Stimulated activated CD4-positive, alpha-beta T cell treated with anti-CD3 and anti-CD28 coated beads, Interleukin-12 subunit alpha, Interleukin-12 subunit beta, amount 100 ng/mL, for 4 hours (primary cell): ENCODE measurements at places on chromosomes 13 and 19.

GRCh38 chr19:18340190-18340989 lies at the start of gene PGPEP1:
Gene PGPEP1, plus strand, starts transcription at chr19:18340598. Its CDS starts 84 bp downstream, at chr19:18340682.
- peak; percentile 65 for DNase-seq

DNA sequence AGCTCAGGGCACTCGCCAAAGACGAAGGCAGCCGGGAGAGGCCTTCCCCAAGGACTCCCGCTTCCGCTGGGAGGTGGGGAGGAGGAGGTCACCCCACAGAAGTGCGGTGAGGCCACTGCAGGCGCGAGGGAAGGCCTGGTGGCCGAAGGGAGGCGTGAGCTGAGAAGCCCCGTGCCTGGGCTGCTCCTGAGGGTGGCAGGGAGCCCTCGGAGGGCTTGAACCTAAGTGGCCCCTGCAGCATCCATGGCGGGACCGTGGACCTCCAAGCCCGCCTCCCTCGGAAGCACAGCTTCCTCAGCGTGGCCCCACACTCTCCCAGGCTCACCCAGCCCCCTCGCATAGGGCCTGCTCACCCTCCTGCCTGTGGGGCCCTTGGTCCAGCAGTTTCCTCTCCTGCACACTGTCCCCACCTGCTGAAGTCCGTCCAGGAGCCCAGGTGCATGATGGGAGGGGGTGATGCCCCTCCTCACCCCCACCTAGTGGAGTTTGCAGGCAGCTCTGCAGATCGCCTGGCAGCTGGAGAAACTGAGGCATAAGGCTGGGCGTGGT lies 25.9 kb downstream of the EFNA2 start:
- no peak for DNase-seq

DNA sequence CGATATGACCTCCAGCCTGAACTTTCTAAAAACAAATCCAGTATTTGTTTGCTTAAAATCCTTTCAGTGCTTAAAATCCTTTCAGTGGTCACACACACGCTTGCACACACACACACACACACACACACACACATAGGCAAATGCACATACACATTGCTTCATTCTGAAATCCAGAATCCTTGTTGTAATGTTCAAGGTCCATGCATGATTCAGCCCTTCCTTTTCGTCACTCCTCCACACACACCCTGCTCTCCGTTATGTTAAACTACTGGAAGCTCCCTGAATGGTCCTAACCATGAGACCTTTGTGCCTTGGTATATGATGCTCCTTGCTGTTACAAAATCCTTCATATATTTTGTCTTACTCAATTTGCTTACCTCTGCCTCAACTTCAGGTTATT lies 44.9 kb downstream of the SERTM1 start:
- no peak for DNase-seq

- no peak for DNase-seq
These were observed 5.3 kb downstream of the NDUFA3 start for GRCh38 chr19:54107876-54108490.

DNA sequence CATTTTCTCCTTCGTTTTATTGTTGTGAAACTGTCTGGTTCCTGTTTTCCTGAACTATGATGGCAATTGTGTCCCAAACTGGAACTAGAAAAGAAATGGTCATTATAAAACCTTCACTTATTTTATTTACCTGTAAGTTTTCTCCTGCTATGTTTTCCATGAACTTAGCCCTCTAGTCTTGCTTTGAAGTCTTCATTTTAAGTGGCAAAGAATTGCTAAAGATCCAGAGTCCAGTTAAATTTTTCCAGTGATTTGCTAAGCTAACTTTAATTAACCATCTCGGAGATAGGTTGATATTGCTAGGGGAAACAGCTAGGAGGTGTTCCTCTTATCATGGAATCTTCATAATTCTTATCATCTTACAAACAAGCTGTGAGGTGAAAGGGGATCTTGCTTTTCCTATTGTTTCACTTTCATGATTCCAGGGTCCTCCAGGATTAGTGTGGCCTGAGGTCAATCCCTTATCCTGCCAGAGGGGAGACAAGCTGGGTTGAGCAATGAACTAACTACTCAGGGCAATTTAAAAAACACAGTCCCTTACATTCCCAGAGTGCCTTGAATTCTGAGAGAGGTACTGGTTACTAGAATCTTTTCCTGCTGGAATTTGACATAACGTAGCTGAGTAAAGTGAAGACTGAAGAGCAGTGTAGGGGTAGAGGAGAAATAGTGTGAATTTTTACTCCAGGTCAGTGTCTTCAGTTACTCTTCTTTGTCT lies 112.5 kb downstream of the ESD start:
- no peak for DNase-seq

DNA sequence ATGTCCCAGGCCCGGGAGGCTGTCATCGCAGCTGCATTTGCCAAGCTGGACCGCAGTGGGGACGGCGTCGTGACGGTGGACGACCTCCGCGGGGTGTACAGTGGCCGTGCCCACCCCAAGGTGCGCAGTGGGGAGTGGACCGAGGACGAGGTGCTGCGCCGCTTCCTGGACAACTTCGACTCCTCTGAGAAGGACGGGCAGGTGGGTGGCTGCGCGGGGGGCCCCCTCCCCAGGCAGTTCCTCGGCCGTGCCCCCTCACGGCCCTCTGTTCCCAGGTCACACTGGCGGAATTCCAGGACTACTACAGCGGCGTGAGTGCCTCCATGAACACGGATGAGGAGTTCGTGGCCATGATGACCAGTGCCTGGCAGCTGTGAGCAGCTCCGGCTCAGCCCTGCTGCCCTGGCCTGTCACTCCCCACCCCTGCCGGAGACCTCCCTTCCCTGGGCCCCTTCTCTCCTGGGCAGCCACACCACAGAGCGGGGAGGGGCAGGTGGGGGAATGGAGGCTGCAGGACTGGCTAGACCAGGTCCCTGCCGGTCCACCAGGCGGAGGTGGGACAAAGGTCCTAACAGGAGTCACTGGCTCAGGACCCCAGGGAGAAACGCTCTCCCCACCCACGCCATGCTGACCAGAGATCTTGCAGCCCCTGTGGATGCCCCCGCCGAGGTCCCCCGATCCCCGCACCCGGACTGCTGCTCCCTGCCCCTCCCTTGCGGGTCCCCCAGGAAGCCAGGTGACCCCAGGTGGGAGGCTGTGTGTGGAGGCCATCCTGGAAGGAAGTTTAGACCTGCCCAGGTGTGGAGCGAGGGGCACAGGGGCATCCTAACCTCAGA lies 1.1 kb downstream of the CAPS start:
- no peak for DNase-seq

GRCh38 chr19:33448159-33448516 lies 73.5 kb downstream of the PEPD start:
- no peak for DNase-seq

DNA sequence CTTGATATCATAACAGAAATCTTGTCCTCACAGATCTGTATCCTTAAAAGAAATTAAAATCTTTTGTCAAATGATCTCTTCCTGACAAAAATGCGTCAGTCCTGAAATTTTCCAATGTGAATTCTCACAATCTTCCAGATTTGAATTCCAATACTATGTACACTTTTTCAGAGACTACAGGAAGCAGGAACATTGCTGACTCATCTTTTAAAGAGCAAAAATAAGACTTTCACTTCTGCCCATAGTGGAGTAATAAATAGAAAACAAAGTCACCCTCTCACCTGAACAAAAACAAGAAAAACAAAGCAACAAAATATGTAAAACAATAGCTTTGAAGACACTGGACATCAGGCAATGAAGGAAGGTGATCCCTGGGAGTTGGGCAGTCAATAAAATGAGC lies 167.0 kb upstream of the IPO5 start:
- DNase-seq, result no peak

- no peak for DNase-seq
These were observed 91.5 kb downstream of the TSC22D1 start for GRCh38 chr13:44484562-44485138.

- no peak for DNase-seq
These were observed at the start of gene STARD13 for GRCh38 chr13:33285420-33286124. Gene STARD13, minus strand, starts transcription at chr13:33285755. Its CDS starts 117 bp downstream, at chr13:33285638.

GRCh38 chr13:33072282-33072681 lies 56.1 kb downstream of the KL start:
- no peak for DNase-seq

GRCh38 chr13:72163678-72164077 lies 296.7 kb upstream of the DACH1 start:
- no peak for DNase-seq

DNA sequence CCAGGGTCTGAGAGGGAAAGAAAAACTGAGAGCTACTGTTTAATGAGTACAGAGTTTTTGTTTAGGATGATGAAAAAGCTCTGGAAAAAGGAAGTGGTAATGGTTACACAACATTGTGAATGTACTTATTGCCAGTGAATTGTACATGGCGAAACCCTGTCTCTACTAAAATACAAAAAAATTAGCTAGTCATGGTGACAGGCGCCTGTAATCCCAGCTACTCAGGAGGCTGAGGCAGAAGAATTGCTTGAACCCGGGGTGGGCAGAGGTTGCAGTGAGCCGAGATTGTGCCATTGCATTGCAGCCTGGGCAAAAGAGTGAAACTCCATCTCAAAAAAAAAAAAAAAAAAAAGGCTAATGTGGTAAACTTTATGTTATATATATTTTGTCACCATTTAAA lies 96.3 kb downstream of the VWA8 start:
- no peak for DNase-seq

DNA sequence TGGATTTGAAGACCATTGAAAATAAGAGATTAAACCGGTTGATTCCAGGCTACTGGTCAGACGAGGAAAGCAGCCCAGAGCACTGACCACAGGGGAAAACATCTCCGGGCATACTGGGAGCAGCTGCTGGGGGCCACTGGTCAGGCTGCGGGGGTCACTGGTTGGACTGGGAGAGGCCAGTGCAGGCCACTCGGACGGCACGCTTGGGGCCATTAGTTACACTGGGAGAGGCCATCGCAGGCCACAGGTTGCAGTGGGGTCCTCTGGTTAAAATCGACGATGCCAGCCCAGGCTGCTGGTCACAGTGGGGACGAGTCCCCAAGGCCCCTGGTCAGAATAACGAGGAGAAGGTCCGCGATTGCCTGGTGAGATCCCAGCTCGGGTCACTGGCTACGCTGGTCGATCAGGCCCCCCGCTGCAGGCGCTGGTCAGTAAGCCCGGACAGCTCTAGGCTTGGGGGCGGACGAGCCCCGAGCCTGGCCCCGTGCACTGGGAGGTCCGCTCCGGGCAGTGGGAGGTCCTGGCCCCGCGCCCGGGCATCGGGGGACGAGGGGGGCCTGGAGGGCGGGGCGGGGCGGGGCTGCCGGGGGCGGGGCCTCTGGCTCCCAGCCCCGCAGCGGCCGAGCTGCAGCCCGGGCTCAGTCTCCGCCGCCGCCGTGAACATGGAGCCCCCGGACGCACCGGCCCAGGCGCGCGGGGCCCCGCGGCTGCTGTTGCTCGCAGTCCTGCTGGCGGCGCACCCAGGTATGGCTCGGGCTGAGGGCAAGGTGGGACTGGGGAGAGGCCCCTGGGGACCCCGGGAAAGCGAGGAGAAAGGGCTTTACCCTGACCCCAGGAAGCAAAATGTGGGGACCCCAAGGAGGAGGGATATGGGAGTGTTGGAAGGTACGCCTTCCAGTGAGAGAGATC lies at the start of gene BCAM:
BCAM (plus strand) TSS at position 641 of the 909 bp plus-strand sequence; CDS start at position 663, 22 bp downstream.
- DNase-seq, result no peak

DNA sequence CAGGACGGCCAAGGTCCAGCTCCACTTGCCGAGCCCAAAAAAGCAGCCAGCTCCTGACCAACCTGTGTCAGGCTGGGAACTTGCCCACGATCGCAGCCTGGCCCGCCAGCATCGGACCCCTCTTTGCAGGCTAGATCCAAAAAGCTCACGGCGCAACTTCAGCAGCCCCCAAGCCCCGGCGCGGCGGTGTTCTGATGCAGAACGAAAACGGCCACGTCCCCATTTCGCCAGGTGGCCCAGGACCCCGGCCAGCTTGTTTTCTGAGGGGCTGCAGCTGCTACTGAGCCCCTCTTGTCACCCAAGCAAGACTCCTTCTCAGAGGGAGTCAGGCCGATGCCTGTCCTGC lies 1.3 kb downstream of the TMEM259 start:
- DNase-seq, result no peak

GRCh38 chr13:111531505-111531904 lies 211.1 kb downstream of the TEX29 start:
- no peak for DNase-seq

DNA sequence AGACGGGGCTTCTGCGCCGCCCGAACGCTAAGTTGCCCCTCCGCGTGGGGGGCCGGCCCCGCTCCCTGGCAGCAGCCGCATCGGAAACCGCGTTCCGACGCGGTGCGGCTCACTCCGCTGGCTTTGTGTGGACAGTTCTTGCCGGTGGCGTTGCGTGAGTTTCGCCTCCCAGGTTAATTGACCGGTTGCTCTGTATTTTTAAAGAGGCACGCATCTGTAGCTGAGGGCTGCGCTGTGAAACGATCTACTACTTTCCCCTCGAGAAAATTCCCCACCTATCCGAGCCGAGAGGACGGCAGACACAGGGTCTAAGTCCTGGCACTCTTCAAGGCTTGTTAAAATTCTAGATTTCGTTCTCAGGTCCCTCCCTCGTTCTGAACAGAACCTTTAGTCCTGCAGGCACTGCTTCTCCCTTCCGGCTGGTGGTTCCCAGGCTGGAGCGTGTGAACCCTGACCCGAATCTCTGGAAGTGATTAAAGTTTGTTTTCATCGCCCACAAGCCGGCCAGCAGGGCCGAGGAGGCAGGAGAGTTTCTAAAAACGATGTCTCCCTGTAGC lies 933 bp downstream of the ARHGEF7 start:
- no peak for DNase-seq

DNA sequence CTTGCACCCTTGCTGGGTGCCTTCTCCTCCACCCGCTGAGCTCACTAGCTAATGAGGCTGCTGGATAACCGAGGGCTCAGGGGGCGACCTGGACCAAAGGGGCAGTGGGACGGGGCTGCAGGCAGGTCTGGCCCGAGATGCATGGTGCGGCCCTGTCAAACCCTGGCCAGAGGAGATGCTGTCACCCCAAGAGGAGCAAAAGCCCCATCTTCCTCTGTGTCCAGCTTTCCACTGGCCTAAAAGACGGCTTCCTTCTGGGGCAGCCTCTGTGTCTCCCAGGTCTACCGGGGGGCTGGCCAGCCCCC lies 261.8 kb downstream of the TBC1D4 start:
- no peak for DNase-seq

DNA sequence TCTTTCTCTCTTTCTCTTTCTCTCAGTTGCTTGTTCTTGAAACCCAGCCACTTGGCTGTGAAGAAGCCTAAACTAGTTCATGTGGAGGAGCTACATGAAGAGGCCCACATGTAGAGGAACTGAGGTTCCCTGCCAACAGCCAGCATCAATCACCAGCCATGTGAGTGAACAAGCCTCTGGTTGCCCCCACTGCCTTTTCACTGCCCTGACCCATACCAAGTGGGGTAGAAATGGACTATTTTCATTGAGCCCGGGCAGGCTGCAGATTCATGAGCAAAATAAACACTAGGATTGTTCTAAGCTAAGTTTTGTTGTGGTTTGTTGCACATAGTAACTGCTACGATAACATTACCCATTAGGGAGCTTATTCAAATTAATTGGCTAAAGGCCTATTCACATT lies 78.7 kb upstream of the FAM216B start:
- DNase-seq, result no peak

- no peak for DNase-seq
These were observed 47.2 kb downstream of the PEX11G start for GRCh38 chr19:7441468-7442146.

GRCh38 chr13:60094385-60095088 lies 69.2 kb downstream of the DIAPH3 start:
- no peak for DNase-seq

DNA sequence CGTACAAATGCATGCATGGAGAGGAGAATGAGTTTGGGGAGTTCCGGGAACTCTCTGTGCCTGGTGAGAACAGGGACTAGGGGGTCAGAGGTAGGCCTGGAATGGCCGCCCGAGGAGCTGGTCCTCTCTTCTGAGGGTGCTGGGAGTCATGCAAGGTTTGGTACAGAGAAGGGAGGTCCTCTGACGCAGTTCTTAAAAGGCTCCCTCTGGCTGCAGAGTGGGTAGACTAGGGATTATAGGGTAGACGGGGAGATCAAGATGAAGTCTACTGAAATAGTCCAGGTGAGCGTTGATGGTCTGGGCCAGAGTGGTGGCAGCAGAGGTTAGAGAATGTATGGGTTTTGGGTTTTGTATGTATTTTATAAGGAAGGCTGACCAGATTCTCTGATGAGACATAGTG lies 796 bp downstream of the ZNF304 start:
- DNase-seq, result no peak
